ENCODE measurements at places on chromosomes 3 and 15. TPM values are rescaled to one million over a fixed set of nuclear protein-coding genes. Genes with fewer than 3 reads are reported as not detected.

DNA sequence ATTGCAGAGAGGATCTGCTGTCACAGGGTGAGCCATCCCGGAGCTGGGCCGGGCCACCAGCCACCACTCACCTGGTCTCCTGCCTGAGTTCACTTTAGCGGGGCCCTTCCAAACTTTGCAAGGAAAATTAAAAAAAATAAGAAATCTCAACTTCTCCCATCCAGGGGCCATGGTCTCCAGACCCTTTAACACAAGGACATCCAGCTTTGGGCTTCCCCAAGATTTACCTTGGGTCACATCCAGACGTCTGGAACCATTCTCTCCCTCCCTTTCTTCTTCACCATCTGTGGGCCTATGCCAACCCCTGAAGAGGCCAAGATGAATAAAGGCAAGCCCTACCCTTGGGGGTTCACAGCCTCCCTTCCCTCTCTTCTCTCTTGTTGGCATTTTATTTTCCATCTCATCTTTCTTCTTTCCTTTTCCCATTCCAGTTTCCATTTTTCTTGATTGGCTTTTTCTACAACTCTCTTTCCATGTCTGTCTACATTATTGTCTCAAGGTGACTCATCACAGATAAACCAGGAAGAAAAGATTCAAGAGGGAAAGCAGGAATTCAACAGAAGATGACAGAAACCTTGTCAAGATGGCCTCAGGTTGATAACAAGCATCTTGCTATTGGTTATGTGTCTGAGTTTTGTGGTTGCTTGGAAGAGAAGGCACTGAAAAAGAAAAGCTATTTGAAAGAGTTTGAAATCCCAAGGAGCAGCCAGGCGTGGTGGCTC is 49.5 kb downstream of the ITGA11 start:
- DNase-seq: no peak

GRCh38 chr3:49311283-49311682 is 28.6 kb downstream of the USP4 start:
- no peak for DNase-seq

DNA sequence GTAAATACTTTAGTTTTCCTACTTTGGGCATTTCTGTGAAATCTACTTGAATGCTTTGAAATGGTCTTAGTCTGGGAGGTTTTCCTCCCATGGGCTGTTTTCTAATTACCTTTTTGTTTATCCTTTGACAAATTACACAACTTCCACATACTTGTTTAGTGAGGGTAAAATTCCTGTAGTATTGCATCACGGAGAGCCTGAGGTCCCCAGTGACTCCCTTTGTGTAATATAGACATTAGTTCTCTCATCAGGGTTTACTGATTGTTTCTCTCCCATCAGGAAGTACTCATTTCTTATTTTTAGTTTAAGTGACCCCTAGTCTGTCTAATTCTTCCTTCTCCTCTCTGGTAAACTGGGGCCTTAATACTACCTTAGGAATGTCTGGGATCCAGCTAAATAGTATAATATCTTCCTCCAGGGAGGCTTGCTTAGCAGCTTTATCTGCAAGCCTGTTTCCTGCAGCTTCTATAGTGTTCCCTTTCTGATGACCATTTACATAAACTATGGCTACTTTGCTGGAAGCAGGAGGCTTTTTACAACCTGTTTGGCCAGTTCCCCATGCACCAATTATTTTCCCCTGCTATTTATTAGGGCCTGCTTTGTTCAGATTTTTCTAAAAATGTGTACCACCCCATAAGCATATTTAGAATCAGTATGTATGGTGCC is 87.2 kb upstream of the XCR1 start:
- DNase-seq: no peak

GRCh38 chr3:72230774-72231379 is 445.9 kb upstream of the PROK2 start:
- DNase-seq: no peak

GRCh38 chr3:15438983-15439382 is 11.6 kb downstream of the EAF1 start:
- DNase-seq: no peak

GRCh38 chr15:60648928-60649679 is 170.2 kb upstream of the ICE2 start:
- DNase-seq: no peak

GRCh38 chr3:131962982-131963381 is 71.8 kb downstream of the CPNE4 start:
- DNase-seq: no peak

GRCh38 chr3:3053974-3054373 is 56.2 kb downstream of the IL5RA start:
- no peak for DNase-seq

DNA sequence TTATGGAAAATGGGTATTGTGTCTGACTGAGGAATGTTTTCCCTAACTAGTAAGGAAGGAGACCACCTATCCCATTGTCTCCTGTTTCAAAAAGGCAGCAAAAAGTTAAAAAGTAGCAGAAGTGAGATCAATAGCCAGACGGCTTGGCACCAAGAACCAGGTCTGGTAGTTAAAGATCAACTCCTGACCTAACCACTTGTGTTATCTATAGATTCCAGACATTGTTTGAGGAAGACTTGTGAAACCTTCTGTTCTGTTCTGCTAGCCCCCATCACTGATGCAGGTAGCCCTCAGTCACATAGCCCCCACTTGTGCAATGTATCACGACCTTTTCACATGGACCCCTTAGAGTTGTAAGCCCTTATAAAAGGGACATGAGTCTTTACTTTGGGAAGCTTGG is 46.3 kb upstream of the C2CD4B start:
- DNase-seq: no peak

DNA sequence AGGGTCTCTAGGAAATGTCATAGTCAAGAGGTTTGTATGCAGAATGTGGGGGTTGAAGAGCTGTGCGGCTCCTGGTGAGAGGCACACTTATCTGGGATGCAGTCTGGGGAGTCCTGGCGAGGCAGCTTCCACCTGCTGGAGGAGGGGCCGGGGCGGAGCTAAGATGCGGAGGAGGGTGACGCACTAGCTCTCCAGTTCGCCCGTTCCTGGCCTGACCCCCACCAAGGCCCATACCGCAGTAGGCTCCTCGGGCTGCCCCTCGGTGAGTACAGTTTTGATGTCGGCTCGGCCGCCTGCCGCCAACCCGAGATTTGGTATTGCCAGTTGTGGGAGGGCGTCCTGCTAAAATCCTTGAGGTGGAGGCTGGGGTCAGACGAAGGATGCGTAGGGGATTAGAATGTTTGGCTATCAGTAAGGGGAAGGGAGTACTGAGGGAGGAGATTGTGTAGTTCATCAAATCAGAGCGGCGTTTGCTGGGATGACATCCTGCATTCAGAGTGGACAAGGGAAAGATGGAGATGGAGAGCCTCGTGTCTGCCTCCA is at the start of gene SCG5:
TSS of gene SCG5 (plus strand) at position 194 of the 543 bp plus-strand sequence. CDS start 1,883 bp downstream, outside the sequence.
- DNase-seq: no peak

DNA sequence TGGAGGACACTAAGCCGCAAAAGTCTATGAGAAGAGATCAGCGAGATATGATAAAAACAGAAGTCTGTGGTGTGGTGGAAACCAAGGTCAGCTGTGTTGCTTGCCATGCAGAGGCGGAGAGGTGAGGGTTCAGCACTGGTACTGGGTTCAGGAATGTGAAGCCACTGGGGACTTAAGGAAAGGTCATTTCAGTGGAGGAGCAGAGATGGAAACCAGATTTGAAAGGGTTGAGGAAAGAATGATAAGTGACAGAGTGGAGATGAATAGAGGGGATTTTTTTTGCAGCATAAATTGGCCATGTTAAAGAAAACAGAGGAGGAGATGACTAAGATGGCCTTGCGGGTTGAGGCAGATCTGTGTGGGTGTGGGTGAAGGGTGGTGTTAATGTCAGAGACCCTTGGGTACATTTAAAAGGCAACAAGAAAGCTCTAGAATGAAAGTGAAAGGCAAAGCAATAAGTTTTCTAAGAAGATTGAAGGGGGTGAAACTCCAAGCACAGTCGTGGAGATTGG is 265.5 kb downstream of the ADAMTSL3 start:
- DNase-seq: no peak

- DNase-seq: no peak
These were observed 121.4 kb upstream of the CHRM5 start for GRCh38 chr15:33846862-33847261.

- peak; percentile 46 for DNase-seq
These were observed 393.7 kb upstream of the C2CD4B start for GRCh38 chr15:62558640-62559380.

DNA sequence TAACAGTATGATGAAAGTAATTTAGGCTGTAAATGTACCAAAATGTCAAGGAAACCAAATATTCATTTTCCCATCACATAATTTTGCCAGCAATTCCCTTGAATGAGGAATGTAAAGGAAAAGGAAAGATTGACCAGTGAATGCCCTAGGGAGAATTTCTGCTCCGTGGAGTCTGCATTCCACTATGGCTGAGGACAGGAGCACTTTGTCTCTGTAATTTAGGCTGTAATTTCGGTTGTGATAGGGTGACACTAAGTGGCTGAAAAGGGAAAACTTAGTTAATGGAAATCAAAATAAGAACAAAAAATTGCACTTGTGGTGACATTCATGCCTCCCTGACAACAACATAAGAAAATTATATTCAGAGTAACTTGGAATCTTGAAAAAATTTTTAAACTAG is 8.3 kb upstream of the TMEM207 start:
- DNase-seq: no peak

- no peak for DNase-seq
These were observed 11.6 kb upstream of the PIK3CB start for GRCh38 chr3:138846262-138846791.

DNA sequence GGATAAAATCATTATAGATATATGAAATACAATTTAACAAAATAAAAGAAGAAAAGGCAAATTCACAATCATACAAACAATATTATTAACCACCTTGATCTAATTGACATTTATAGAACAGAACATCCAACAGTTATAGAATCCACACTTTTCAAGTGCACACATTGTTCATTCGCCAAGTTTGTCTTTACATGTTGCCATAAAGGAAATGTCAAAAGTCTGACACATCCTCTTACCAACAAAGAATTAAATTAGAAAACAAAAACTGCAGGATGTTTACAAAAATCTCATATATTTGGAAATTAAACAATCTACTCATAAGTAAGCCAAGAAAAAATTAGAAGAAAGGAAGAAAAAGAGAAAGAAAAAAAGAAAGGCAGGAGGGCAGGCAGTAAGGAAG is 909.2 kb upstream of the EPHA6 start:
- no peak for DNase-seq

DNA sequence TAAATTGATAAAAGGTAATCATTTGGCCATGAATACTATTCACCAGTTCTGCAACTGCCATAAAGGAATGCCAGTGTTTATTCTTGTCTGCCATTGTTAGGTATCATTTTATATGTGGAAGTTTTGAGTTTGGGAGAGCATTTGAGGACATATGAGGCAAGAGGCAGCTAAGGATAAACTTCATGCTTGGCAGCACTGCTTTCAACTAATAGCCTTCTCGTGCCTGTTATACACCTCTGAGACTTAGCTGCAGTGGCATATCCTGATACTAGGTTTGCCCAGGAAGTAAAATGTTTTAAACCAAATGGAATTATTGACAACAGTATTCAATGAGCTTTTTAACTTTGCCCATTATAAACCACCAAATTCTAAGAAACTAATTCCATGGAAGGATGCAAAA is 126.0 kb upstream of the DPH6 start:
- DNase-seq: no peak

- no peak for DNase-seq
These were observed 128.9 kb downstream of the TFG start for GRCh38 chr3:100838157-100838556.

GRCh38 chr3:22296601-22297000 is 545.6 kb upstream of the ZNF385D start:
- DNase-seq: no peak

- DNase-seq: no peak
These were observed 158.5 kb downstream of the THRB start for GRCh38 chr3:24336101-24336500.

DNA sequence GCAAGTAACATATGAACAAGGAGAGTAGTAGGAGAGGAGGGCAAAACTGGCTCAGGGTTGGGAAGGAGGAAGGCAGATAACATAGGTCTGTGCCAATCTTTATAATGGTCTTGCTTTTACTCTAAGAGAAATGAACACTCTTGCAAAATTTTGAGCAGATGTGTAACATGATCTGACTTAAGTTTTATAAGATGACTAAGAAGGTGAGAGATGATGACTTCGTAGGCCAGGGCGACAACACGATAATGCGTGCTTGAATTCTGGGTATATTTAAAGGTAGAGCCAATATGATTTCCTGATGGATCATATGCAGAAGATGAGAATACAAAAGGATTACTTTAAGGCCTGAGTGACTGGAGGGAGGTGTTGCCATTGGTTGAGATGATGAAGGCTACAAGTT is 265.4 kb upstream of the KCNMB2 start:
- no peak for DNase-seq

DNA sequence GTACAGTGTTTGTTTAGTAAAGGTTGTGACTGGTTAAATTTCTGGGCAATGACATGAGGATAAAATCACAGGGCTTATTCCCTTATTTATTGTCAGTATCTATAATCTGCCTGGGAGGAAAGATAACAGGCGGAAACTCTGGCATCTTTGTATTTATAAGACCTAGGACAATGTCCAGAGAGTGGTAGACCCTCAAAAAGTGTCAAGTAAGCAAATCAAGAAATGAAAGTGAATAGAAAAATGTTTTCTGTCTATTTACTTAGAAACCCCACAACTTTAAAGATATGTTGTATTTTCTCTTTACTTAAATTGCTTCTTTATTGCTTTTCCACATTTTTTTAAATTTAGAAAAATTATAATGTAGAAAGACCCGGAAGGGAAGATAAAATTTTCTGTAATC is 544.6 kb downstream of the EDEM1 start:
- DNase-seq: no peak

- no peak for DNase-seq
These were observed 53.0 kb downstream of the EFHB start for GRCh38 chr3:19881036-19881435.

GRCh38 chr3:118801899-118802298 is 232.7 kb downstream of the IGSF11 start:
- DNase-seq: no peak

DNA sequence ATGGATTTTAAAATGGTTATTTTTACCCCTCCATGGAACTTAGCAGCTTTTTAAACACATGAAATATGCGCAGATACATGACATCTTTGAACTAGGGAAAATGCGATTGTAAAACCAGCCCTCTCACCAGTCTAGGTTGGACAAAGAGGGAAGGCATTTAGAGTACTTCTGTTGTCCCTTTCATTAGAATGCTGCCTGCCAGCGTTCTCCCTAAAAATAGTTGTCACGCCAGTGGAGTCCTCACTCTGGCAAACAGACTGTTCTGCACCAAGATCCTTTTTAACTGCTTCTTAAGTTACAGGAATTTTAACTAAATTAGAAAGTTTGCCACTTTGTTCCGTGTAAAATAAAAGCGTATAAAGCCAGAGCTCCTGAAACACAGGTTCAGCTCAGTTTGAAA is 295.3 kb downstream of the VPS13C start:
- DNase-seq: no peak

The SCAANT1 gene
- not detected for total RNA-seq

The GPR149 gene
- total RNA-seq: not detected

The TMEM108 gene
- 6.5 TPM for total RNA-seq

The SLCO2A1 gene
- 4.2 TPM for total RNA-seq

The EFCC1 gene
- 1.5 TPM for total RNA-seq

The PPP1R14D gene
- total RNA-seq: not detected

The GOLGA6A gene
- total RNA-seq: not detected

The ARHGEF26 gene
- 0.37 TPM for total RNA-seq

The LZTFL1 gene
- total RNA-seq: 5.6 TPM
